Activated CD4-positive, alpha-beta T cell treated with anti-CD3 and anti-CD28 coated beads for 24 hours (primary cell): ENCODE measurements at places on chromosomes 5 and 9.
A peak's percentile ranks its signal among the peaks of the same experiment; 100 is the strongest.

GRCh38 chr9:69137311-69137710 is 36.8 kb upstream of the TJP2 start:
- no peak for DNase-seq

GRCh38 chr9:132141344-132141947 is 20.4 kb upstream of the NTNG2 start:
- no peak for DNase-seq

DNA sequence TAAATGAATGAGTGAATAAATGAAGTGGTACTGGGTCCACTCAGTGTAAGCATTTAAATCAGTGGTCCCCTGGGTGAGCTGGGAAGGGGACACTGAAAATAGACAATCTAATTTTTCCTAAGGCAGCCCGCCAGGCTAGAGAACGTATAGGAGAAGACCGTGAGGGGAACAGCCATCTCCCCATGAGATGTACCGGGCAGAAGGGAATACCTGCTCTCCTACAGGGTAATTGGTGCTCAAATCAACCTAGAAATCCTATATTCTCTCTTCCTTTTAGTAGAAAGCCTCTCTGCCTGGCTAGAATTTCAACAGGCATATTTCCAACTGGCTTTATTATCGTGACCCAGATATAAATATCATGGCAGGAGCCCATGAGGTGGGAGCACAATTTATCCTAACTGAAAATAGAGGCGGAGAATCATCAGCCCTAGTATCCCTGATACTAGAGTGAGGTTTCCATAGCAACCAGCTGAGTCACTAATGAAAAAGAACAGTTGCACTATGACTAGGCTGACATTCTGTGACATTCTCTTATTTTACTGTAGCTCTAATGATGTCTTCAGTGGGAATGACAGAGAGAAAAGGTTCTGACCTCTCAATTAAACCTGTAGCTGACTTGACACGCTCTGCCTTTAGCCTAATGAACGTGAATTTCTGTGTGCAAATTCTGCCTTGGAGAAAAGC is 96.5 kb upstream of the CAST start:
- DNase-seq: no peak

DNA sequence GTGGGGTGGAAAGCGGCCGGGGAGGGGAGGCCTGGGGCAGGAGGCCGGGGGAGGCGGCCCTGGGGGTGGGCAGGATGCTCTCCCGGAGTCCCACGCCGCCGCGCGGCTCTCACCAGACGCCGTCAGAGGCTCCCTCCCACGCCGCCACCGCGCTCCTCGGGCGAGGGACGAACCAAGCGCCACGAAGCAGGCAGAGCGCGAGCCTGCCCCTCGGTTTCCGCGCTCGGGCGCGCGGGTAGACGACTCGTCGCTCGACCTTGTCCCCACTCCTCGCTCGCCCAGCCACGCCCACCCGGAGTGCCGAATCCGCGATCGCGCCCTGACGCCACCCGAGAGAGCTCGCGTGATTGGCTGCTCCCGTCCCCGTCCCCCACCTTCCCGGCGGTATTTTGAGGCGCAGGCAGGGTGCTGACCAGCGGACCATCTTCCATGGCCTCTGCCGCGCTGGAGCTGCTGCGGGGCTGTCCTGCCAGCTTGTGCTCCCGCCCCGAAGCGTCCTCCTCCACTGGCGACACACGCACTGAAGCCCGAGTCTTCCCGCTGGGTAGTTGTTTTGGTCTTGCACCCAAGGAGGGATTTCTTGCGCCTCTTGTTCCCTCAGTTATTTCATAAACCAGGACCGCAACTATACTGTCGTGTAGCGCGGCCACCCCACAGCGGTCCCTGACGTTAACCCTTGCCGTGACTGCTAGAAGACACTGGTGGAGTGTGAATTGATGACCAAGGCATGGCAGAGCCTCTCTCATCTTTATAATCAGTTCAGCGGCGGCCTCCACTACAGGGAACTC is at the start of gene GNE:
Gene GNE (minus strand): TSS at position 241 of the 788 bp plus-strand sequence. CDS start 9,093 bp downstream, outside the sequence.
- peak; percentile 97 for DNase-seq

DNA sequence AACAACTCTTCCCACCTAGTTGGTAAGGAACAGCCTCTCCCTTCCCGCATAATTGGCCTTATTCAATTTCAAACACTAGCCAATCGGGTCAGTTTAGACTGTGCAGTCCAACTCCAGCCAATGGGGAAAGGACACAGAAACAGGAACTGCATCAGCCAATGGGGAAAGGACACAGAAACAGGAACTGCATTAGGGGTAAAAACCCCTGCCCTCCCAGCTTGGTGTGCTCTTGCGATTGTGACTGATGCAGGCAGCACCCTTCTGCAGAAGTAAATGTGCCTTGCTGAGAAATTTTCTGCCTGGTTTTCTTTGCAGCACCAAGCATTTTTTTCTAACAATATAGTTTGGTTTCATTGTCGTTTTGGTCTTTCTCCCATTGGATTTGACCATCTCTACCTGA is 8.5 kb upstream of the GLT6D1 start:
- no peak for DNase-seq
